Umbilical cord (tissue), 2 donors: ENCODE measurements at places on chromosomes 1 and 21. TPM values are rescaled to one million over a fixed set of nuclear protein-coding genes. Genes with fewer than 3 reads are reported as not detected.

GRCh38 chr1:12618965-12619791 is 1.2 kb upstream of the DHRS3 start:
- peak; percentile 96 for DNase-seq

KRTAP19-1 gene
- not detected for total RNA-seq

GRCh38 chr1:198671136-198671535 is 32.3 kb downstream of the PTPRC start:
- no peak for DNase-seq

HTR1D gene
- 1.4 TPM for total RNA-seq

CD84 gene
- total RNA-seq = 13.5 TPM

S100A16 gene
- 40.0 TPM for total RNA-seq

GRCh38 chr1:184186167-184186566 is 134.6 kb downstream of the TSEN15 start:
- no peak for DNase-seq

DNA sequence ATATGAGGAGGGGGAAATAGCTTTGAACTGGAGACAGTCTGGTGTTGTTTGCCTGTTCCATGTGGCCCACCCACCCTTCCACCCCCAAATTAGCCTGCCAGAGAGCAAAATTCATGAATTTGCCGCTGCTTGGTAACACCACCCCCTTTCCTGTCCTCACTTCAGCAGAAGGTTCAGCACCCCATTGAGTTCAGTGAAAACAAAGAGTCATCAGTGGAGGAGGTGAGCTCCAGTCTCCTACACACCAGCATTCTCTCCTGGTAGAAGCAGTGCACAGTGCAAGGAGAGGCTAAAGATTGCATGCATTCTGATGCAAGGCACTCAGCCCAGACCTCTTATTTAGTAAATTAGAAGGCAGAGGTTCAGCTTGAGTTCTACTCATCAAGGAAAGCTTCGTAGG is 99.7 kb upstream of the DYNLT5 start:
- DNase-seq = no peak

GRCh38 chr1:227869851-227870305 is 54.4 kb downstream of the PRSS38 start:
- DNase-seq = no peak

PRKACB gene
- 38.8 TPM for total RNA-seq

DNA sequence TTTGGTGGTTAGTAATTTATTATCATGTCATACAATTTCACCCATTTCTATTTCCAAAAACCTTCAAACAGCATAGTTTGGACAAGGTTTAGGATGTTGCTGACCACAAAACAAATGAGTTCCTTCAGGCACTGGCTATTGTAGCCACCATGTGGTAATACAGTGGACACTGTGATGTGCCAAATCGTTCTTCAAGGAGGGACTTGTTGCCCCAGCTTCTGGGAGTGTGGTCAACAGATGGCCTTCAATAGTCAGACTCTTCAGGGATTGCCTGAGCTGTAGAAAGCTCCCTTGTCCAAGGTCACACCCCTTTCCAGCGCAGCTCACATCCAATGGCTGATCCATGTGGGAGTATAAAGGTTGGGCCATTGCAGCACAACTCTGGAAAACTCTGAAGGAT is 2.6 kb downstream of the PDE4B start:
- no peak for DNase-seq

CD52 gene
- total RNA-seq = not detected

DNA sequence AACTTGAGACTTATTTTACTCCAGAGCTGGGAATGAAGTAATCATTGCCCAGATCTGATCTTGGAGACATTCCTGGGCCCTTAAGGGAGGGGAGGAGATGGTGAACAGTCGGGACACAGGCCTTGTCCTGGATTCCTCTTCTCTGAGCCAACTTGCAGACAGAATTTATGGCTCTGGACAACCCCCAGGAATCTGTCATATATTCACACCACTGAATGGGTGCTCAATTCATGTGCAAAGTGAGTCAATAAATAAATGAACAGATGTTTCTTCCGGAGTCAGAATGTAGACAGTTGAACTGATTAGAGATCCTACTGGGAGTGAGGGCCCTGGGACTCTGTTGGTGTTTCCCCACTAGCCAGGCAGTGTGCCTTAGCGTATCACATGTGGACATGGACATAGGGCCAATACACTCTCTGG is 2.6 kb downstream of the TUFT1 start:
- peak; percentile 63 for DNase-seq
